Subcutaneous preadipocyte (primary cell): ENCODE measurements at places on chromosomes 11 and 22. TPM values are rescaled to one million over a fixed set of nuclear protein-coding genes. Genes with fewer than 3 reads are reported as not detected.

APOA5 gene
- not detected in 2 replicates for total RNA-seq

CEND1 gene
- total RNA-seq = 0.37 and 2.2 TPM in 2 replicates

OR10A2 gene
- total RNA-seq = not detected in 2 replicates

NUP98 gene
- 118 and 191 TPM in 2 replicates for total RNA-seq

BIK gene
- under 0.01 TPM in 1 of 2 replicates, not detected in the other for total RNA-seq

F2 gene
- total RNA-seq = not detected in 2 replicates
